ENCODE measurements at places on chromosomes 13 and 19.

- no peak for DNase-seq
These were observed 1109.6 kb upstream of the MIR17HG start for GRCh38 chr13:90237852-90238251.

DNA sequence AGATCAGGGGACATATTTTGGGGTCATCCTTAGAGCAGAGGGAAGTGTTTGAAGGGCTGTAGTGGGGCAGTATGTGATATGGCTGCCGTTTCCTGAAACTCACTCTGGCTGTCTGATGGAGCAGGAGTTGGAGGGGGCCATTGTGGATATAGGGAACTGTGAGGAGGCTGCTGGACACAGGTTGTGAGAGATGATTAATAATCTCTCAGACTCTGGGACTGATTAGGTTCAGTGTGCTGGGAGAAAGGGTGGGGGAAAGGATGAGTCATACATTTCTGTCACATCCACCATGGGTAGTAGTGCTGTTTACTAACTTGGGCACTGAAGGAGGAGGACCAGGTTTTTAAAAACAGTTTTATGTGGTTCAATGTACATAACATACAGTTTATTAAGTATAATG lies 4.8 kb downstream of the B3GLCT start:
- no peak for DNase-seq

- peak; percentile 67 for DNase-seq
These were observed 100.4 kb downstream of the STK24 start for GRCh38 chr13:98476538-98476966.

GRCh38 chr13:30870049-30870884 lies 35.8 kb upstream of the MEDAG start:
- no peak for DNase-seq

- no peak for DNase-seq
These were observed 23.1 kb downstream of the LYL1 start for GRCh38 chr19:13079542-13079986.

DNA sequence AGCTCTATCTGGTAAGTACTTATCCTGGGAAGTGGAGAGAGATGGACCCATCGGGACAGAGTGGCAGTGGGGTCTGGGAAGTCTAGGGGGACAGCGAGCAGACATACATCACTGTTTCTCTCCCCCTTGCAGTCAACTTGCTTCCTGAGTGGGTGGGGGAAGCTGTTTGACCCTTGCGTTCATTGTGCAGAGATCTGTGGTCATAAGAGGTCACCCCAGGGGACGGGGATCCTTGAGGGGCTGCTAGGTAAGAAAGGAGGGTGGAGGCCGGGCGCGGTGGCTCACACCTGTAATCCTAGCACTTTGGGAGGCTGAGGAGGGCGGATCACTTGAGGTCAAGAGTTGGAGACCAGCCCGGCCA lies 474 bp downstream of the ARHGEF18 start:
- DNase-seq = no peak

- no peak for DNase-seq
These were observed 121.8 kb downstream of the AKAP11 start for GRCh38 chr13:42393573-42394360.

GRCh38 chr13:50518781-50519201 lies 324.7 kb downstream of the DLEU7 start:
- DNase-seq = no peak
